Activated CD4-positive, alpha-beta memory T cell treated with anti-CD3 and anti-CD28 coated beads for 36 hours (primary cell): ENCODE measurements at places on chromosomes 2 and 18. TPM values are rescaled to one million over a fixed set of nuclear protein-coding genes. Genes with fewer than 3 reads are reported as not detected.

Gene RIT2
- not detected for total RNA-seq

Gene DOCK10
- 139 TPM for total RNA-seq

Gene PROC
- not detected for total RNA-seq

Gene SOWAHC
- total RNA-seq: 0.97 TPM

Gene SLC19A3
- not detected for total RNA-seq

Gene ANXA4
- 43.2 TPM for total RNA-seq

Gene SKOR2
- total RNA-seq: not detected

Gene RNU2-63P
- 14.4 TPM for total RNA-seq

Gene EIF2AK3
- 14.2 TPM for total RNA-seq

Gene RMC1
- total RNA-seq: 48.6 TPM

Gene DAPL1
- total RNA-seq: not detected

Gene MC5R
- total RNA-seq: not detected

Gene MYO1B
- total RNA-seq: 15.6 TPM

Gene DUSP2
- total RNA-seq: 539 TPM

Gene TAF1B
- total RNA-seq: 32.6 TPM

Gene FAP
- not detected for total RNA-seq

Gene ANKRD44
- 123 TPM for total RNA-seq
